ENCODE measurements at places on chromosomes 3 and 15. TPM values are rescaled to one million over a fixed set of nuclear protein-coding genes. Genes with fewer than 3 reads are reported as not detected.

Gene IGF2BP2
- 19.4 TPM for total RNA-seq

Gene WDR49
- 13.9 TPM for total RNA-seq

Gene PLS1
- total RNA-seq = 23.9 TPM

Gene HTR3E
- total RNA-seq = not detected

Gene KPNA4
- 61.6 TPM for total RNA-seq

Gene PPARG
- 128 TPM for total RNA-seq

Gene THRB
- 14.6 TPM for total RNA-seq

Gene CEP97
- total RNA-seq = 8.0 TPM

Gene CLSTN2
- total RNA-seq = 4.5 TPM

Gene PAK6
- 5.6 TPM for total RNA-seq

Gene SMCO1
- total RNA-seq = not detected

Gene HRH1
- 6.4 TPM for total RNA-seq

Gene ZNF80
- total RNA-seq = not detected

Gene SLC35G2
- total RNA-seq = 5.7 TPM

Gene FANCD2
- total RNA-seq = 6.1 TPM

Gene SNX33
- 28.9 TPM for total RNA-seq

Gene LDHAL6B
- not detected for total RNA-seq

Gene SCN11A
- 0.27 TPM for total RNA-seq

Gene DLL4
- total RNA-seq = 21.3 TPM

Gene ROBO1
- 14.8 TPM for total RNA-seq

Gene CCR8
- total RNA-seq = not detected

Gene BSN
- 0.35 TPM for total RNA-seq

Gene DUOXA1
- total RNA-seq = 131 TPM

Gene SNTN
- total RNA-seq = 12.8 TPM

Gene ACOX2
- total RNA-seq = 20.2 TPM

Gene GUCA1C
- total RNA-seq = not detected

Gene TRIM59
- 4.4 TPM for total RNA-seq

Gene IL20RB
- 1.8 TPM for total RNA-seq

Gene MCTP2
- total RNA-seq = 36.1 TPM

Gene LXN
- 18.8 TPM for total RNA-seq

Gene SH2D7
- total RNA-seq = not detected

Gene MYZAP
- 41.3 TPM for total RNA-seq

Gene DET1
- total RNA-seq = 5.0 TPM

Gene USF3
- 20.9 TPM for total RNA-seq

Gene SKOR1
- total RNA-seq = 0.41 TPM

Gene DENND4A
- 34.6 TPM for total RNA-seq

Gene GPR27
- total RNA-seq = 2.6 TPM

Gene GLDN
- total RNA-seq = 34.5 TPM

Gene RCCD1
- total RNA-seq = 10.3 TPM

Gene KLF15
- total RNA-seq = 40.1 TPM

Gene GRIP2
- 1.1 TPM for total RNA-seq

Gene CPNE9
- 0.44 TPM for total RNA-seq

Gene CTXN2
- total RNA-seq = not detected

Gene MYH15
- 1.0 TPM for total RNA-seq

Gene RAP2B
- total RNA-seq = 19.1 TPM
